Type B pancreatic cell (in vitro differentiated cells): ENCODE measurements at places on chromosomes 3 and 15. TPM values are rescaled to one million over a fixed set of nuclear protein-coding genes. Genes with fewer than 3 reads are reported as not detected.

GRCh38 chr3:186930641-186931531 lies 560 bp downstream of the ST6GAL1 start:
- DNase-seq, result peak; percentile 75

DNA sequence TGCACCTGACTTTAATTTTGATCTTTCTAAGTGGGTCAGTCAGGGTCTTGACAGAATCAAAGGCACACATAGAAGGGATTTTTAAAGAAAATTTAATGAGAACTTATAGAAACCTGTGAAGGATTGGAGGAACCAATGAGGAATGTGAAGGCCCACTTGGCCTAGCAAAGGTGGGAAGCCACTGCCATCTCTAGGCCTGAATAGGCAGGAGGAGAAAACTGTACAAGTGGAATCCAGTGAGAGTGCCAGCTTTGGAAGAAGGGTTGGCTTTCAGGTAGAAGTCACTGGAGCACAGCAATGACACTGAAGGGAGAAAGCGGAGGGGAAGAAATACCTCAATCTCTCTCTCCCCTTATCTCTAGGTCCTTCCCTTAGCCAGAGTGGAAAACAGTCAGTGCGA lies 380.7 kb upstream of the KCNMB2 start:
- no peak for DNase-seq

GRCh38 chr15:38743147-38743546 lies 178.5 kb upstream of the RASGRP1 start:
- no peak for DNase-seq

DNA sequence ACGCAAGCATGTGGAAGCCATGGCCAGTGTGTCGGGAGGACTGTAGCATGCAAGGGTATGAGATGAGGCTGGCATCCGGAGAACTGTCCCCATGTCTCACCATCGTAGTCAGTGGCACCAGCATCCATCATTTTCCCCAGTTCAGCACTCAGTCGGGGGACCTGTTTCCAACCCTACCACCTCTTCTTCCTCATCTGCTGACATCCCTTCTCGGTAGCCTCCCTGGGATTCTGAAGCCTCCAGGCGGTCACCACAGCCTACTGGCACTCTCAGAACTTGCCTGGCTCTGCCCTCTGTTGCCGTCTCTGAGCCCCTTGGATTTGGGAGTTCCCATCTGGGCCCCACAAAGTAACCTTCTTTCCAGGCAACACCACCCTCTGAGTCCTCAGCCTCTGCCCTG lies 131.1 kb upstream of the ABHD17C start:
- DNase-seq, result no peak

- DNase-seq, result no peak
Observed at GRCh38 chr3:122357828-122358702, 25.0 kb downstream of the MIX23 start.

GRCh38 chr3:15667484-15667883 lies 65.9 kb downstream of the BTD start:
- DNase-seq, result no peak

SATB1 gene
- total RNA-seq, result 37.1 and 39.9 TPM in 2 replicates

ATP6V1A gene
- 71.5 and 91.0 TPM in 2 replicates for total RNA-seq

DNA sequence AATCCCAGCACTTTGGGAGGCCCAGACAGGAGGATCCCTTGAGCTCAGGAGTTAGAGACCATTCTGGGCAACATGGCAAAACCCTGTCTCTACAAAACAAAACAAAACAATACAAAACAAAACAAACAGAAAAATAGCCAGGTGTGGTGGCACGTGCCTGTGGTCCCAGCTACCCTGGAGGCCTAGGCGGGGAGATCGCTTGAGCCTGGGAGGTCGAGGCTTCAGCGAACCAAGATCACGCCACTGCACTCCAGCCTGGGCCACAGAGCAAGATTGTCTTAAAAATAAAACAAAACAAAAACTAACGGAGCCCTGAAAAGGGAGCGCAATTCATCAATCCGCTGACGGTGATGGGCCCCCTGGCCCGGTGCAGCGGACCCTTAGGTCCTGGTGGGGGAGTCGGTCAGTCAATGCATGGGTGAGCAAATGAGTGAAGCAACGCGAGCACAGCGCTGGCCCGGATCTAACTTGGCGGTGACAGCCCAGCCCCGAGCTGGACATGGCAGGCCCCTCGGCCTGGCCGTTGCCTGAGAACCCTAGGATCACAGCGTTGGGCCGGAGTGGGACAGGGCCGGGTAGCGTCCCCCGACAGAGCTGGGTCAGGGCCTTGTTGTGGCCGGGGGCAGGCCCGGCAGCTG lies 52.4 kb upstream of the BLM start:
- no peak for DNase-seq

GRCh38 chr3:4776980-4777581 lies 202.2 kb upstream of the BHLHE40 start:
- no peak for DNase-seq

DNA sequence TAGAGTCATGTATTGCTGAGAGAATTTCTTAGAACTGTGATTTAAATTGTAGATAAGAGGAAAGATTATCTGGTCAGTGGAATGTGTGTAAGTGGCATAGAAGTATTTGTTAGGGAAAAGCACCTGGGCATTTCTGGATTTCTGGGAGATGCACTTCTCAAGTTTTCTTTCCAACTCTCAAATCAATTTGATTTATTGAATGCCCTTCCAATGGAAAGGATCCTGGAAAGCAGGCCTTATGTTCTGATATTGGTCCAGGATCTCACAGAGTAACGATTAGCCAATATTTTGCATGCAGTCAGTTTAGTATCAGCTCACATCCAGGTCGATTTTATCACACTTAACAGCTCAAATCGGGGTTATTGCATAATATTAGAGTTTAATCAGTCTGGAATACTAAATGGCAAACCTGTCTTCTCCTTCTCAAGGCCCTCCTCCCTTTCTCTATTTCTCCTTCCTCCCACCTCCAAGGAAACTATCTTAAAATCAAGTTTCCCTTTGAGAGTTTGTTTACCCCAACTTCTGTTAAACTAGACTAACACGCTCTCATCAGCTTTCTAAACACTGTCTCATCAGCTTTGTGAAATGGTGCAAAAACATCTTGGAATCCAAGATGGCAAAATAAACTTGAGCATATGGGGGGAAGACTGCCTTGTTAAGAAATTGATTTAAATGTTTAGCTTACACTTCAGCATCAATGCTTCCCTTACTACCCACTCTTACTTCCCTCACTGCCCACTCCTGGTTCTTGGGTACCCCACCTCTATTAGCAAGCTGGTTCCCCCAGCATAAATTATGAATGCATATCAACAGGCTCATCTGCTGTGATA lies 9.5 kb downstream of the SOX2 start:
- DNase-seq, result no peak

- DNase-seq, result no peak
Observed at GRCh38 chr3:139480585-139480984, 4.3 kb upstream of the RBP2 start.

TM4SF1 gene
- 39.4 and 82.3 TPM in 2 replicates for total RNA-seq

IQCB1 gene
- total RNA-seq, result 31.2 and 31.6 TPM in 2 replicates

DNA sequence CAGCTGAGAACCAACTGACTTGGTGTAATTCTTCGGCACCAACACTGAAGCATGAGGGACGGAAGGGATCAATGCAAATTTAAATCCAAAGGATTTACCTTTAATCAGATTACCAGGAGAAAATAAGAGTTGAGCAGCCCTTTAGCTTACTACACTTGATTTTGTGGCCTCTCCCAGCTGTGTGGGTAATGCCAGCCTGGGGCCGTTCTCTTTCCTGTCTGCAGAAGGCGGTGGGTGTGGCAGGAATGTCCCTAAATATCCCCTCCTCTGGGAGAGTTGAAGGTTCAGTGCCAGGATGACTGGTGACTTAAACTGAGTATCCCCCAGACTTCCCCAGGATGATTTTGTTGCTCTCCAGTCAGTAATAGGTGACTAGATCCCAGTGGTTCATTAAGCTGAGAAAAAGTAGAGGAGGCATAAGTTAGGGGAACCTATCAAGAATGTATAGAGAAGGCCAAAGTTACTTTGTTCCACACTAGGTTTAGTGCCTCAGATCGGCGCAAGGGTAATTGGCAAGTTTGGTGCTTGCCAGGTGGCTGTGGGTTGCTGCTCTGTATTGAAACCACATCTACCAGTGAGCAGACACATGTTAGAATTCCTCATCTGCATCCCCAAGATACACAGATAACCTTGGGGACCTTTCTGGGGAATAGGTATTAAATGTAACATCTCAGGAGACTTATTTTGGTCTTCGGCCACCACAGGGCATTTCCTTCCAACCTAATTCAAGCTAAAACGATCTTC lies 23.1 kb downstream of the MAPKBP1 start:
- DNase-seq, result no peak

NR2E3 gene
- 0.38 and 0.94 TPM in 2 replicates for total RNA-seq

OR4M2 gene
- total RNA-seq, result not detected in 2 replicates

DNA sequence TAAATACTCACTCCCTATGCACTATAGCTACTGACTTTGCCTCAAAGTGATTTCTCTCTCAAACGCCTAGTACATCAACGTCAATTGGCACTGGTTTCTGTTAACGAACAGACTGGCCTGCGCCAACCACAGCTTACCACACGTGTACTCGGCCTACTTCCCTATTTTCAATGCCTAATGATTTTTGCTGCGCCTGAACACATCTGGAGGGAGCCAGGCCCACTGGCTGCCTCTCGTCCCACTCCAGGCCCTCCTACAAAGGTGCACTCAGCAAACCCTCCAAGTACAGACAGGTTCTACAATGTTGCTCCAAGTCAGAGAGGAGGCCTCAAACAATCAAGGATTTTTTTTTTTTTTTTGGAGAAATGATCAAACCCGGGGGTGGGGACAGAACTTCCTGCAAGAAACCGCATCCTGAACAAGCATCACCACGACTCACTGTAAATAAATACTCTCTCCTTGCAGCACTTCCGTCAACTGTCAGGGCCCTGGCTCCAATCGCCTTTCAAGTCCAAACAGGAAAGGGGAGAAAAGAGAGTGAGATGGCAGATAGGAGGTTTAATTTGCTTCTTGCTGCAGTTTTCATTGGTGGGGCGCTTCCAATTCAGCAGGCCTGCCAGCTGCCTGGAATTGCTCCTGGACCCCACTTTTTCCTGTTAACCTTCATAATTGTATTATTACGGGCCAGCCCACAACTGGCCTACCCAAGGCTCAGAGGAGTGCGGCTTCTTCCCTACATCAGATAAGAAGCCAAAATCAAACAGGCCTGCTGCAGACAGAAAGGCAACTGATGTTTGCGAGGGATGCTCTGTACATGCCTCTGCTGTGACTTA lies 139.3 kb downstream of the FOXP1 start:
- DNase-seq, result no peak

DNA sequence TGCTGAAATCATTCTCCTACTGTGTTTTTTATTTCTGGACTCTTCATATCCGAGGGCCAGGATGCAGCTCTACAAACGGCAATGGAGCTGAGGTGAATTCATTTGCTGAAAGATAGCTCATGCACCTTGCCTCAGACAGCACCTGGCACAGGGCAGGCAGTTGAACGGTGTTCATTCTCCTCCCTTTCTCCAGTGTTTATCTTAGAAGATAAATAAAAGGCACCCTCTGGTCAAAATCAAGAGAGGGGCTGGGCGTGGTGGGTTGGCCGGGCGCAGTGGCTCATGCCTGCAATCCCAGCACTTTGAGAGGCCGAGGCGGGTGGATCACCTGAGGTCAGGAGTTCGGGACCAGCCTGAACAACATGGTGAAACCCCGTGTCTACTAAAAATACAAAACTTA lies 79.3 kb upstream of the LMOD3 start:
- DNase-seq, result no peak

GCNT3 gene
- 19.6 and 32.7 TPM in 2 replicates for total RNA-seq

GRCh38 chr15:88012688-88013087 lies 243.9 kb downstream of the NTRK3 start:
- DNase-seq, result no peak

ALDH1L1 gene
- 5.0 and 10.2 TPM in 2 replicates for total RNA-seq

- no peak for DNase-seq
Observed at GRCh38 chr3:111980716-111981456, 2.1 kb downstream of the ABHD10 start.

GRCh38 chr3:111763968-111764367 lies 95.1 kb upstream of the PHLDB2 start:
- no peak for DNase-seq

DNA sequence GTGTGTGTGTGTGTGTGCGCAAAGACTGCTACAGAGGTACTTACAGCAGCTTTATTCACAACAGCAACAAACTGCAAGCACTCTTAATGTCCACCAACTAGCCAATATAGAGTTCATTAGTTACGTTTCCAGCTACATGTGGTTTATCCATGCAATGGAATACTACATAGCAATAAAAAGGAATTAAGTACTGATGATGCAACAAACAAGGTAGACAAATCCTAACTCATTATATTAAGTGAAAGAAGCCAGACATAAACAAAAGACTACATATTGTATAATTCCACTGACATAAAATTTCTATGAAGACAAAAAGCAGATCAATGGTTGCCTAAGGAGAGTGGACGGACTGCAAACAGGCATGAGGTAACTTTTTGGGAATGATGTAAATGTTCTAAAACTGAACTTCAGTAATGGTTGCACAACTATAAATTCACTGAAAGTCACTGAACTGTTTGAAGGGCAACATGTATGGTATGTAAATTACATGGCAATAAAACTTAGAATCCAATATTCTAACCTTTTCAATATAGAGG lies 433.7 kb downstream of the SHQ1 start:
- no peak for DNase-seq

ATP13A5 gene
- total RNA-seq, result not detected in 2 replicates

- DNase-seq, result no peak
Observed at GRCh38 chr3:14522768-14523167, 17.4 kb downstream of the GRIP2 start.

BCL2A1 gene
- not detected in 2 replicates for total RNA-seq

GPR149 gene
- 0.14 TPM in 1 of 2 replicates, not detected in the other for total RNA-seq

GRCh38 chr15:82624008-82624407 lies 23.2 kb downstream of the CPEB1 start:
- DNase-seq, result no peak

- no peak for DNase-seq
Observed at GRCh38 chr3:124926426-124927101, 8.0 kb downstream of the MUC13 start.

GRCh38 chr3:81105789-81106488 lies 655.5 kb downstream of the GBE1 start:
- no peak for DNase-seq

DNA sequence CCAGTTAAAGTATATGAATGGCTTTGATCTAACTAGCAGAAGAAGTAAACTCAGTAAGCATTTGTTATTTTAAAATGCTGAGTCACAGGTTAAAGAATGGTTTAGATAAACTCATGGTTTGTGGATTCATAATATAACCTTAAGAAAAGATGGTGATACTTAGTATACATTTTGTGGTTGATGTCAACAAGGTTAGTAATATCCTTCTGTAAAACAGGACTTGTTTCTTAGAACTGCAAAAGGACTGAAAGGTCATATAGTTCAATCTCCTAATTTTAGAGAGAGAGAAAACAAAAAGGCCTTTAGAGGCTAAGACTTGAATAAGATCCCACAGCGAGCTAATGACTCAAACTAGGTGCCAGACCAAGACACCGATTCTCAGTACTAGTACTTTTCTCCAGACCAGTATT lies 50.0 kb downstream of the STRIT1 start:
- no peak for DNase-seq

EFCAB12 gene
- total RNA-seq, result 1.2 and 6.0 TPM in 2 replicates

CHRNA7 gene
- total RNA-seq, result 5.3 and 10.5 TPM in 2 replicates
